Upper lobe of left lung (tissue), 6 donors: ENCODE measurements at places on chromosomes 3 and 15. TPM values are rescaled to one million over a fixed set of nuclear protein-coding genes. Genes with fewer than 3 reads are reported as not detected.

The SLC28A2 gene
- total RNA-seq, result not detected

The SNTN gene
- 6.3 TPM for total RNA-seq

- no peak overlapping the region for H3K4me3 ChIP-seq
- no peaks in the 10 kb centered on the region for H3K27me3 ChIP-seq
- no peaks in the 10 kb centered on the region for H3K36me3 ChIP-seq
- peaks cover 3% of the 10 kb centered on the region for H3K4me1 ChIP-seq
Observed at GRCh38 chr3:14505803-14506500, 34.2 kb downstream of the GRIP2 start.

GRCh38 chr15:40067921-40068624, 29.1 kb upstream of the SRP14 start:
- no peak overlapping the region for H3K4me3 ChIP-seq
- no peak for DNase-seq
- no peaks in the 10 kb centered on the region for H3K36me3 ChIP-seq
- H3K27ac ChIP-seq, result no peak overlapping the region
- H3K27me3 ChIP-seq, result no peaks in the 10 kb centered on the region
- peaks cover 25% of the 10 kb centered on the region for H3K4me1 ChIP-seq

DNA sequence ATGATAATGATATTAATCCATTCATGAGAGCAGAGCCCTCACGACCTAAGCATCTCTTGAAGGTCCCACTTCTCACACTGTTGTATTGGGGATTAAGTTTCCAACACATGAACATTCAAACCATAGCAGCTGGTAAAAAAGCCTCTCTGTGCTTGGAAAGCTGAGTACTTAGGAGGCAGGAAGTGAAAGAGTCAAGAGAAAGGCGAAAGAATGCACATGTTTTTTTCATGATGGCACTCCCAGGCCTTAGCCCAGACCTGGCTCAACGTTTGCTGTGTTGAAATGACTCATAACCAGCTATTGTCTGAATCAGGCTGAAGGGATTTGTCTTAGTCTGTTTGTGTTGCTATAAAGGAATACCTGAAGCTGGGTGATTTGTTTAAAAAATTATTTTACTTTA, 84.4 kb upstream of the RGMA start:
- no peak overlapping the region for H3K4me3 ChIP-seq
- H3K27me3 ChIP-seq, result no peaks in the 10 kb centered on the region
- H3K4me1 ChIP-seq, result no peaks in the 10 kb centered on the region
